Progenitor cell of endocrine pancreas (in vitro differentiated cells): ENCODE measurements at places on chromosomes 5 and 9.

GRCh38 chr5:84259283-84260045 is 125.2 kb downstream of the EDIL3 start:
- no peak for DNase-seq

- no peak for DNase-seq
Measured at GRCh38 chr9:136268735-136269134, 23.1 kb upstream of the QSOX2 start.

DNA sequence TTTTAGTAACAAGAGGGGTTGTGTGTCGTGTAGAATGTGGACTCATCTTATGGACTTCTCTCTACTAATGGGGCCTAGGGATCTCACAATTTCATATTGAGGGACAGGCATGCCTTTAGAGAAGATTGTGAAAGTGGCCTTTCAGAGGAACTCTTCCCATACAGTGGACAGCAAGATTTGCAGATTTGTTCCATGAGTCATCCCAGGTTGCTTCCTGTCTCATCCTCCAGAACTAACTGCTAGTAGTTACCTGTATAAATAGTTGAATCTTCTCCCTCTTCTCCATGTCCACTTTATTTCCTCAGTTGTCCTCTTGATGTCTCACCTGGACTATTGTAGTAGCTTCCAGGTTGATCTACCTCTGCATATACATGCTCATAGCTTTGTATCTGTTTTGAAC is 997.5 kb upstream of the CTNND2 start:
- DNase-seq: no peak

DNA sequence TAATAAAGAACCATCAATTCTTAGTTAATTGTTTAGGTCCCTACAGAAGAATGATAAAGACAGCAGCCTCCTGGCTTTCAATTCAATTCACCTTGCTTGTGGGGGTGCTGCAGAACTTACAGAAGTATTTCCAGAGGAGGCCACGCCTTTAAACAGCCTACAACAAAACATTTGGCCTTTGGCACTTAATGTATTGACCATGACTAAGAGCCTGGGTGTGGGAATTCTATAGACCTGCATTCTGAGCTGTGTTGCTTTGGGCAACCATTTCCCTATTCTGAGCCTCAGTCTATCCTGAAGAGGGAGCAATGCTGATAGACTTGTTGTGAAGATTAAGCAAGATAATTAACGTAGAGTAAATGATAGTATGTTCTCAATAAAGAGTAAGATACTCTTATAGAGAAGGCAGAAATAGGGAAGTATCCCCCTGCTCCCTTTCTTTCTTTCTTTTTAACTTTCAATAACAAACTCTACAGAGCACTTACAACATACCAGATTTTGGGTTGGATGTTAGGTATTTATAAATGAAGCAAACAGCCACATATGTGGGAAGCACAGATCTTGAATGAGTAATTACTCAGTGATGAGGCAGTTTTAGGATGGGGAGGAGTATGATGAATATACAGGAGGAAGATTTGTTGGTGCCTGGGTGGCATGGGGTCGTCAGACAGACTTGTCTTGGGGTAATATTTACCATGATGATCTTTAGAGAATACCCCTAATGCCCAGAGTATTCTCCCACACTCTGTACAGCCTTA is 28.4 kb downstream of the PAPPA start:
- no peak for DNase-seq

DNA sequence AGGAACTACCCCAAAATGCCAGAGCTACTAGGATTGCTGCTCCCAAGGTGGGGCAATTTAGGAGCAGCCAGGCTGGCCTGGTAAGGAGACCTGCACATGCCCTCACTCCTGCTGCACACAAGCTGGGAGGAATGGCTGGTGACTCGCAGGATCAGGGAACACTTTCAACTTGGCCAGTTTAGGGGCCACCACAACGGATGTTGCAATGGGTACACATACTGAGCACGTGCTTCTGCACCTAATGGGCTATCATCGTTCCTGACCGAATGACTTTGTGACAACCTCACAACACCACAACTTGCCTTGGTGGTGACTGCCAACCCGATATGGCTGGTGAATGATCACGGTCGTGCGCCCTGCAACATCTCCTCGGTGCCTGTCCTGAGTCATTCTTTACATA is 172.0 kb downstream of the ROR2 start:
- no peak for DNase-seq

DNA sequence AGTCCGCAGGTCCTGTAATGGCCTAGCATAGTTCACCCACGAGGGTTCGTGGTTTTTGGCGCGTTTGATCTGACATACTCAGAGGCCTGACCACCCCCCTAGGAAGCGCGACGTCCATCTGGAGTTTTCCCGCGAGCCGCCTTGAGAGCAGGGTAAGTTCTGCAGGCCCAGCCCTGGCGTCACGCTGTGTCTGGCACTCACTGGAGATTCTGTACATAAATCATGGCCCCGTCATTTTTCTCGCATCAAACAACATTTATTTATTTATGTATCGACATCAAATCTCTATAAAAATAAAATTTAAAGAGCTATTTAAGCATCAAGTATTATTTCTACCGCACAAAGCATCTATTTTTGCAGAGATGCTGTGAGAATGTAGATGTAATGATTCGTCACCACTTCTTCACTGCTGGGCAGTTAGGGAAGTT is 437 bp upstream of the TRIM41 start:
- no peak for DNase-seq

DNA sequence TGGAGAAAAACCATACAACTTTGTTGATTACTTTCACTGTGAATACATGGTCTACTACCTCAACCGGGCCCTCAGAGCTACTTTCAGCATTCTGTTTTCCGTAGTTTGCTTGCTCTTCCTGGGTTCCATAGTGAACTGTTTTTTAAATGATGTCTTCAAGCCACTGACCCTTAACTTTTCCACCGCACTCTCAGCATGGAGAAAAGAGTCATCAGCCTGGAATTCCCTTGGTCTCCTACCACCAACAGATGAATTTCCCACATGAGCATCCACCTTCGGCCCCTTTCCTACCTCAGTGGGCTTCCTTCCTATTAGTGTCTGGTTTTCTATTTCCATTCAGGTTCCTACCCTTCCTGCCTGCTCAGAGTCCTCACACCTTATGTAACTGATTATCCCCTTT is 135.9 kb upstream of the ADAMTSL1 start:
- DNase-seq: no peak

GRCh38 chr9:99833735-99834134 is 12.1 kb downstream of the NR4A3 start:
- DNase-seq: no peak

DNA sequence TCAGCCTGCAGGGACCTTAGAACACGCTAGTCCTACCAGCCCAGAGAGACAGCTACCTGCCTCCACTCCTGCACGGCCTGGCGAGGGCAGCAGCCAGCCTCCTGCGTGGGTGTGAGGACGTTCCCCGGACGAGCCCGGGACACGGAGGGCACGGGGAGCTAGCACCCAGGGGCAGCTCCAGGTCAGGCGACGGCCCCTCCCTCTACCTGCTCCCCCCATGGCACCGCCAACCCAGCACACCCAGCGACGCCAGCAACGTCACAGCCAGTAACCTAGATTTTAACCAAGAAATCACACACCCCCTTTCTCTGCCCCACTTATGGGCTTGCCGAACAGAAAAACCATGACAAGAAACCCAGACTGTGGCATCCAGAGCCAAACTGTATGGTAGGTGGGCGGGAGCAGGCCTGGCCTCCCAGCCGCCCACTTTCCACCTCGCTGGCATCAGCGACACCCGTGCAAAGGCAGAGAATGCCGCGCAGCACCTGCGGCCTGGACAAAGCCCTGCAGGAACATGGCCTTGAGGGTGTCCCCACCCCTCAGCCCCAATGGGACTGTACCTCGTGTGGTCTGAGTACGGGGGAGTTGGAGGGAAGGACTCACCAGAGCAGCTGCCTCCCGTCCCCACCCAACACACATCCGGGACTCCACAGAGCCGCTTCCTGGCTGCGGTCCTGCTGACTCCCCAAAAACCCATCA is 47.9 kb downstream of the NACC2 start:
- DNase-seq: no peak

DNA sequence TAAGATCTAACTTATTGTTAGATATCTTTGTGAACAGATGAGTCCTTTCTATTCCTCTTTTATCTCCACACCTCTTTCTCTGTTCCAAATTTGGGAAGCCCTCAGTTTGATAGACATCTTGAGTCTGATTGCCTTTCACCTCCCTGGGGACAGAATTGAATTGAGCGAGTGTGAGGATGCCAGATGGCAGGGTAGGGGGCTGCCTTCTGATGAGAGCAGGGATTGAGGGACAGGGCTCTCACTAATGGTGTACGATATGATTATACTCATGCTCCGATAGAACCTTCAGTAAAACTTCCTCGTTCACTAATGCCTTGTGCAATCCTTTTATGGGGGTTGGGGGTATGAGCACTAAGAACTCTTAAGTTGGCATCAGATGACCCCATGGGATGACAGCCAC is 172.1 kb upstream of the DAP start:
- no peak for DNase-seq

- DNase-seq: no peak
Measured at GRCh38 chr9:99472240-99472915, 250.3 kb downstream of the SEC61B start.

DNA sequence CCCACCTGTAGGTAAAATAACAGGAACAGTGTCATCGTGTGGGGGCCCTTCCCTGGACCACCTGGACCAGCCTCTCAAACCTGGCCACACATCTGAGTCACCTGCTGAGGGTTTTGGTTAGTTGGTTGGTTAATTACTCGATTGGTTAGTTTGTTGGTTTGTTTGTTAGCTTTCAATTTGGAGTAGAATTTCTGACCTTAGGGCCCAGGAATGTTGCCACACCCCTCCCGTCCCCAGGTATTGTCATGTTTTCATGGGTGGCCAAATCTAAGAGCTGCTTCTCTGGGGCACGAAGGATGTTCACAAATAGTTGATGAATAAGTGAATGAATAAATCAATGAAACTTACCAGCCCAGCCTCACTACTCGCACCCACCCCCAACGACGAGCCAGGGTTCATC is 21.9 kb downstream of the NTNG2 start:
- no peak for DNase-seq

- no peak for DNase-seq
Measured at GRCh38 chr9:74458832-74459231, 38.3 kb upstream of the RORB start.

DNA sequence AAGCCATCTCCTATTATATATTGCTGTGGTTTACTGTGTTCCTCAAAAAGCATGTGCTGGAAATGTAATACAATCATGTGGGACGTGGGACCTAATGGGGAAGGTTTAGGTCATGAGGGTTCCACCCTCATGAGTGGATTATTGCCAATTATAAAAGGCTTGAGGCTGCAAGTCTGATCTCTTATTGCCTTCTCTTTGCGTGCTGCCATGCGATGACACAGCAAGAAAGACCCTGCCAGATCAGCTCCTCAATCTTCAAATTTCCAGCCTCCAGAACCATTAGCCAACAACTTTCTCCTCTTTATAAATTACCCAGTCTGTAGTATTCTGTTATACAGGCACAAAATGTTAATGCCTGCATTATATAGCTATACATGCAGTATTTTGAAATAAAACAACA is 45.4 kb downstream of the MARCHF11 start:
- DNase-seq: no peak
